ENCODE measurements at places on chromosomes 1 and 21.

- DNase-seq: no peak
Measured at GRCh38 chr1:200302192-200302920, 107.5 kb downstream of the ZNF281 start.

DNA sequence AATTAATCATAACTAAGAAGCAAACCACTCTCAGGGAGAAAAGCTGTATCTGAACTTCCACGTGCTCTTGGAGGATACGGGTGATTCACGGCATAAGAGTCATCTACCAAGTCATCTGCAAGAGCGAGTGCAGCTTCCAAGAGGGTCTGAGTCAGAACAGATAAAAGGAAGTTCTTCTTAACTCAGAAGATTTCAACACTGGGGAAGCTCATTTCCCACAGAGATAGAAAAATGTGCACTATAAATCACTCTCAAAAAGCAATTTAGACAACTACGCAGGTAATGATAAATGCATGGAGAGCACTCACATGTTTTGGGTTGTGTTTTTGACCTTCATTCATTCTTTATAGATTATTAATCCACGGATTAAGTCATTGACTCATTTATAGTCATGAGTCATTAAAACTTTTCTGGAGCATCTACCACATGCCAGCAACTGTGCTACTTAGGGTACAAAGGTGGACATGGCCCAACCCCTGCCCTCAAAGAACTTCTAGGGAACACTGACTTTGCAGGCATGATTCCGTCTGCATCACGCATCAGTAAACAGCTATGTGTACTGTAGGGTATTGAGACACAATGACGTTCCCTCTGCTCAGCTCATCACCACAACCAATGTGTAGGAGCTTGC, 20.8 kb downstream of the KCNJ15 start:
- DNase-seq: no peak

GRCh38 chr21:43196826-43197225, 28.0 kb downstream of the CRYAA start:
- no peak for DNase-seq

DNA sequence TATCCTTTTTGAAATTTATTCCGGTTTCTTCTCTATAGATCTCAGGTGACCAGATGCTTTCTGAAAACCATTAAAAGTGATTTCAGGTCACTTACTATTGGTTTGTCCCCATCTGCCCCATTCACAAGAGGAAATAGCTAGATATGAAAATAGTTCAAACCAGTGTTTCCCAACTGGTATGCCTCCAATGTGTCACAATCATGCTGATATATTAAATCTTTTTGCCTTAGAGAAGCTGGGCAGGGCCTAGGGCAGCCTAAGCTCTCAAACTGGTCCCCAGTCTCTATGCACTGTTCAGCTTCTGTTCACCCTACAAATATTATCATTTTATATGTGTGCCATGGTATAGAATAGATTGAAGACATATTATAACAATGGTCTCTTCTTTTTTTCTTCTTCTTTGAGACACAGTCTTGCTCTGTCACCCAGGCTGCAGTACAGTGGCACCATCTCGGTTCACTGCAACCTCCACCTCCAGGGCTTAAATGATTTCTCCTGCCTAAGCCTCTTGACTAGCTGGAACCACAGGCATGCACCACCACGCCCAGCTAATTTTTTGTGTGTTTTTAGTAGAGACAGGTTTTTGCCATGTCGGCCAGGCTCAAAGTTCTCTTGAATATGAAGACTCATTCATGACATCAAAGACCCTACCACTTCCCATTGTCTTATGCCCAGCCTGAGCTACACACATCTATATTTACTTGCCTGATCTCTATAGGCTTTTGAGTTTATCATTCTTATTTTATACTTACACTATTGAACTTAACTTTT, 15.7 kb downstream of the PTPN22 start:
- no peak for DNase-seq

- DNase-seq: no peak
Measured at GRCh38 chr1:107590900-107591622, 373.9 kb downstream of the VAV3 start.

GRCh38 chr1:206678490-206678889, 6.2 kb upstream of the MAPKAPK2 start:
- no peak for DNase-seq

- DNase-seq: no peak
Measured at GRCh38 chr1:116400780-116401179, 27.7 kb downstream of the ATP1A1 start.

DNA sequence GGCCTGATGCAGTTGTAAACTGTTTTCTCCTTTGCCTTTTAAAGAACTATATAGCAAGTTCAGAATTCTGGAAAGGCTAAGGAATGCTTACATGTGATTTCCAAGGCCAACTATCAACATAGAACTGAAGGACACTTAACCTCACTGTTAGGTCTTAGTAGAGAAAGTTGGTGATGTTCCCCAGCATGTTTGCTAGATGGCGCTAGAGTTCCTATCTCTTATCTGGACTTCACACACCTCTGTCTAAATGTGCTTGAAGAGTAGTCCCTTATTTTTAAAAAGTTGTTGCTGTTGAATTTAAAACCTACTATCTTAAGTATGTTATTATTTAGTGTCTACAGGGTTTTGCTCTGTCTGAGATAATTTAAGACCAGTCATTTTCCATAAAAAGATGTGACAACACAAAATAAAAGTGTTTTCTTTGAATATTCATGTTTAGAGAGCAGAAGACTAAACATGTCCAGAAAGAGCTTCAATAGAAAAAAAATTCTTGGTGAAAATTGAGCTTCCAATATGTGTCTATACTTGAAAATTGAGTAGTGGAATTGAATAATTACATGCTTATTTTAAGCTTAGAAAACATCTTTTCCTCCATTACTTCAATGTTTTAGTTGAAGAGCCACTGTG, 237.3 kb downstream of the S1PR1 start:
- DNase-seq: no peak

GRCh38 chr1:236762410-236762809, 32.7 kb upstream of the MTR start:
- DNase-seq: no peak

DNA sequence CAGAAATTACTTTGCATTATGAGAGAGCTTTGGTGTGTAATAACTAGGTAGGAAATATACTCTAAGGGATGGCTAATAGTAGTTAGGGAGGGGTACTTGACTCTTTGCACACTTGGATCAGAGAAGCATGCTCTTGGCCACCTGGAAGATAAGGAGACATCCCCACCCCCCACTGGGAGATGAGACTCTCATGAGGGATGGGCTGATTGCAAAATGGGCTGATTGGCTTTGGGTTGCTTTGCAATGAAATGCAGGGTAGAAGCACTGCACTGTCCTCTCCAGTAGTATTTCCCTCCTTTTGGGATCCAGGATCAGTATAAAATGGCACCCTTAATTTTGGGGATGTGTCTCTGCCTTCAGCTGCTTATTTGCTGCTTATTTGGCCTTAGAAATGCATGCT, 71.2 kb upstream of the EPS8L3 start:
- DNase-seq: no peak

- no peak for DNase-seq
Measured at GRCh38 chr1:228011721-228012311, 5.0 kb downstream of the WNT3A start.

- DNase-seq: no peak
Measured at GRCh38 chr21:24716281-24716918, 890.9 kb downstream of the MRPL39 start.

DNA sequence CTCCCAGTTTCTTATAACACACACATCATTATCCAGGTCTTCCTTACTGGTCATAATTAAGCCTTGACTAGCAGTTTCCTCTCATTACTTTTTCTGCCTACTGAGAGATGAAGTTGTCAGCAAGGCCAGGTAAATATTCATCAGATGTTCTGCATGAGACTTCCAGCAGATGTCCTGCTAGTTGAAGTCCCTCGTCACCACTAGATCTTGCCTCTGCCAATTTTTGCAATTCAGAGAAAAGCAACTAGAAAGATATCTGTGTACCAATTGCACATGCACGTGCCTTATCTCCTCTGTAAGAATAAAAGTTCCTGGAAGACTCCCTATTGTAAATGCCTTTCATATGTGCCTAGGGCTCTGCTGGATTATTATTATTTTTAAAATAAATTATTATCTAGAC, 18.3 kb downstream of the ACKR1 start:
- no peak for DNase-seq

GRCh38 chr1:240794046-240794843, 182.3 kb upstream of the GREM2 start:
- no peak for DNase-seq

DNA sequence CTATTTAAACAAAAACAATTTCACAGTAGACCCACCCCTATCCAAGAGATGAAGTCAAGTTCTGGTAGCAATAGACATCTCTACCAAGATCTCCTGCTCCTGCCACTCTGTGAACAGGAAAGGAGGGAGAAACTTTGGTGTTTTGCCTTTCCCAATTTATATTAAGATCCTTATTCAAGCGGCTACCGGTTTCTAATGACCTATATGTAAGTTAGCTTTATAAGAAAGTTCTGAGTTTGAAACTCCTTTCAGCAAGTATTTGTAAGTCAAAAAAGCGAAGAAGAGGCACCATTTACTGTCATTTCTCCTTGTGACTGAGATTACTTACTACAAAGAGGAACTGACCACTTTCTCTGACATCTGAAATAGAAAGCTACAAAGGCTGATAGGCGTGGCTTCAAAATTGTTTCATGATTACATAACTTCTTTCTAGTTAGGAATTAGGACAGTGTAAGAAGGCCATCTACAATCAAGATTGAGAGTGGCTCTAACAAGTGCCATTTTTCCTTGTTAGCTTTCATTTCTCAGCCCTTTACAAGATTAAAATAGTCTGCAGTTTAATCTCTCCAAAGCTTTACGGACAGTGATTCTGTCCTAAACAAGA, at the start of gene MNDA:
MNDA (plus strand) TSS at position 448 of the 604 bp plus-strand sequence. CDS start 10,803 bp downstream, outside the sequence.
- DNase-seq: no peak

DNA sequence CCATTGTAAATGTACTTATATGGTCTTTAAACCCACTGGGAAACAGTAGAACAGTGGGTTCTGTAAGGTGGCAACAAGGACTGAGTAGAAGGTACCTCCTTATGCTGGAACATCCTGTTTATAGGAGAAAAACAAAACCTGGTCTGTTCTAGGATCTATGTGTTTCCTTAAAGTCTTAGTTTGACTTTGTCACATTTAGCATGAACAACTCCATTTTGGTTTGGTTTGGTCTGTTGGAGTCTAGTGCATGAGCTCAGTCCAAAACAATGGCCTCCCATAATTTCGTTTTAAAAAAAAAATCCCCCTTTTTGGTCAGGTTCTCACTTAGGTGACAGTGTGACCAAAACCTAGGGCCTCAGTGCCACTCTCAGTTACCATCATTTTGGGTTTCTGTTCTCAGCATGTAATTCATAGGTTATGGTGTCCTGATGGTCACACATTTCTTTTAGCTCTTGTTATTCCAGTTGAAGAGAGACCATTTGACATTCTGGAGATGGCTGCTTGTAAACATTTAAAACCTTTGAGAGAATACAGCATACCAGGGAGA, 66.4 kb upstream of the IL12RB2 start:
- DNase-seq: no peak

- DNase-seq: no peak
Measured at GRCh38 chr21:41917531-41917930, 36.3 kb downstream of the C2CD2 start.

GRCh38 chr1:158099185-158099584, 81.5 kb upstream of the CD1D start:
- DNase-seq: no peak

- DNase-seq: no peak
Measured at GRCh38 chr1:165375623-165376022, 19.1 kb upstream of the LMX1A start.

GRCh38 chr1:93541045-93541444, 93.1 kb downstream of the FNBP1L start:
- no peak for DNase-seq

- no peak for DNase-seq
Measured at GRCh38 chr1:91765880-91766443, 120.0 kb downstream of the TGFBR3 start.

- no peak for DNase-seq
Measured at GRCh38 chr21:26835714-26836265, 9.4 kb downstream of the ADAMTS1 start.

- DNase-seq: no peak
Measured at GRCh38 chr1:246110343-246111219, 396.5 kb downstream of the SMYD3 start.

DNA sequence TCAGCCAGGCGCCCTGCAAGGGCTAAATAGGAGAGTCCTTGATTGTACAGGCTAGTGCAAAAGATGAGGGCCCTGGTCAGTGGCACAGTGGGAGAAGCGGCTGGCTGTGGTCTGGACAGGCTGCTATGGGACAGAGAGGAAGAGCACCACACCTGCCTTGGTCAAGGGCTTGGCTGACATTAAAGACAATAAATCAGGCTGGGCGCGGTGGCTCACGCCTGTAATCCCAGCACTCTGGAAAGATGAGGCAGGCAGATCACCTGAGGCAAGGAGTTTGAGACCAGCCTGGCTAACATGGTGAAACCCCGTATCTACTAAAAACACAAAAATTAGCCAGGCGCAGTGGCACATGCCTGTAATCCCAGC, 62.9 kb downstream of the NID1 start:
- no peak for DNase-seq

DNA sequence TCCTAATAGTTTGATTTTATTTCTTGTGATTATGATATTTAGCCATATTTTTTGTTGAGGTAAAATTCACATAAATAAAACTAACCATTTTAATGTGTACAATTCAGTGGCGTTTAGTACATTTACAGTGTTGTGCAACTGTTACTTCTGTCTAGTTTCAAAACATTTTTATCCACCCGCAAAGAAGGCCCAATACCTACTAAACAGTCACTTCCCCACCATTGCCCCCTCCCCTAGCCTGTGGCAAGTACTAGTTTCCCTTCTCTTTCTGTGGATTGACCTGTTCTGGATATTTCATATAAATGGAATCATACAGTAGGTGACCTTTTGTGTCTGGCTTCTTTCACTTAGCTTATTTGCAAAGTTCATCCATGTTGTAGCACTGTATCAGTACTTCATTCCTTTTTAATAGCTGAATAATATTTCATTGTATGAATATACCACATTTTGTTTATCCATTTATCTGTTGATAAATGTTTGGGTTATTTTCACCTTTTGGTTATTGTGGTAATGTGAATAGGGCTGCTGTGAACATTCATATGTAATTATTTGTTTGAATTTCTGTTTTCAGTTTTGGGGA, 4.1 kb downstream of the FLVCR1 start:
- no peak for DNase-seq

- no peak for DNase-seq
Measured at GRCh38 chr1:219329578-219329977, 155.9 kb downstream of the LYPLAL1 start.

DNA sequence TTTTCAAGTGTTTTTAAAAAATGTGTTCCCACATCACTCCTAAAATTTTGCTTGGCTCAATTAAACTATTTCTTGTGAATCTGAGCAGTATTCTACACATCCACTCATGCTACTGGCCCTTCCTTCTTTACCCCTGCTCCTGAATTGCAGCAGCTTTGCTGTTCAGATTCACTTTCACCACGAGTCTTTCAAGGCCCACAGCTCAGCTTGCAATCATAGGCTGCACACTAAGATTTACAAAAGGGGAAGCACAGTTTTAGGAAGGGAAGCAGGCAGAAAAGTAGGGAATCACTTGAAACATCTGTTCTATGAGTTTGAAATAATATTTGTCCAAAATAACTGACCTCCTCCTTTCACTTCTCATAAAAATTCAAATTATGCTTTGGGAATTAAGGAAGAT, 70.9 kb upstream of the EDEM3 start:
- no peak for DNase-seq
